ENCODE measurements at places on chromosomes 7 and 10.
A peak's percentile ranks its signal among the peaks of the same experiment; 100 is the strongest.

DNA sequence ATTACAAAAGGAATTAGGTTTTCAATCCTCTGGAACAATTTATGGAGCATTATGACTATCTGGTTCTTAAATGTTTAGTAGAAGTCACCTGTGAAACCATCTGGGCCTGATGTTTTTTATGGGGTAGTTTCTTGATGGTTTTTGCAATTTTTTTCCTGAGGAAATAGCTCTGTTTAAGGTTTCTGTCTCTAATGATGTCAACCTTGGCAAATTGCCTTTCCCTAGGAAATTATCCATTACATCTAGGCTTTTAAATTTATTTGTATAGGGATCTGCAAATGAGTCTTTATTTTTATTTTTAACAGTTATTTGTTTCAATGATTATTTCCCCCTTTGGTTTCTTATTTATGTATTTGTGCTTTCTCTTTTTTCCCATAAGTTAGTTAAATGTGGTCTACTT is 222.8 kb downstream of the GALNT17 start:
- DNase-seq, result peak; percentile 31

GRCh38 chr10:103441206-103441605 is 11.0 kb downstream of the CALHM2 start:
- DNase-seq, result no peak

GRCh38 chr10:130737621-130738020 is 573.9 kb downstream of the TCERG1L start:
- DNase-seq, result no peak

DNA sequence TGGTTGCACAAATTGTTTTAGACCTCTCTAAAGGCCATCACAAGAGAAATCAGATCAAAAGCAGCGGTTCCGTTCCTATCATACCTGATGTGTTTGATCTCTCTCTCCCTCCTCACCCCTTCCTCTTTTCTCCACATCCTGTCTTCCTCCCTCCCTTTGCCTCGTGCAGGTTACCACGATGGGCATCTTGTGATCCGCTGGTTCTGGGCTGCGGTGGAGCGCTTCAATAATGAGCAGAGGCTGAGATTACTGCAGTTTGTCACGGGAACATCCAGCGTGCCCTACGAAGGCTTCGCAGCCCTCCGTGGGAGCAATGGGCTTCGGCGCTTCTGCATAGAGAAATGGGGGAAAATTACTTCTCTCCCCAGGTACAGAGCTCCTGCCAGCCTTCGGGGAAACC is 28.5 kb upstream of the STK17A start:
- no peak for DNase-seq

DNA sequence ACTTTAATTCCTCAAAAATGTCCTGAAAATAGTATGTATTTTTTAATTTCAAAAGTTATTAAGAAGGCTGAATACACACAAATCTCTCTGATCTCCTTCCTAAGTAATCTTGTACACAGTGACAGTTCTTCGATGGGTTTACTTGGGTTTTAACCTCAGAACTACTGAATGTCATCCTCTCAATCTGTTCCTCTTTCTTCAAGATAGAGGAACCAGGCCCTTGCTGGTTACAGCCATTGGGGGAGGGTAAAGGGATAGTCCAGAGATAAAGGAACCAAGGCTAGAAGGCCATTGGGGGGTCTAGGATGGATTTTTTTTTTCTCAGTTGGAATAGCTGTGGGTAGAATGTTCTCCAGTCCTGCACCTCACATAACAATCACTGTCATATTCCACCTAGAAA is 224.9 kb downstream of the SKIDA1 start:
- DNase-seq, result no peak

DNA sequence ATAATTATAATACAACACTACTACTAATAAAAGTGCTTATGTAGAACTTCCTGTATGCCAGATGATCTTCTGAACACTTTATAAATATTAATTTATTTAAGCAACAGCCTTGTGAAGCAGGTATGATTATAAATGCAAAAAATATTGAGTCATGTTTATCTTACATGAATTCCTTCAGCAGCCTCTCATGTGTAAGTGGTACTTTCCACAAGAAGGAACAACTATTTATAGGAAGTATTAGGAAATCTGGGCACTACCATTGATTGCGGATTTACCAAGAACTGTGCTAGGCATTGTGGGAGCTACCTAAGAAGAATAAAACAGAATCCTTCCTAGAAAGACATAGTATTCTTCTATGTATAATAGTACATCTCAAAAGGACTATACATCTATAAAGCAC is 10.7 kb upstream of the STEAP4 start:
- no peak for DNase-seq

DNA sequence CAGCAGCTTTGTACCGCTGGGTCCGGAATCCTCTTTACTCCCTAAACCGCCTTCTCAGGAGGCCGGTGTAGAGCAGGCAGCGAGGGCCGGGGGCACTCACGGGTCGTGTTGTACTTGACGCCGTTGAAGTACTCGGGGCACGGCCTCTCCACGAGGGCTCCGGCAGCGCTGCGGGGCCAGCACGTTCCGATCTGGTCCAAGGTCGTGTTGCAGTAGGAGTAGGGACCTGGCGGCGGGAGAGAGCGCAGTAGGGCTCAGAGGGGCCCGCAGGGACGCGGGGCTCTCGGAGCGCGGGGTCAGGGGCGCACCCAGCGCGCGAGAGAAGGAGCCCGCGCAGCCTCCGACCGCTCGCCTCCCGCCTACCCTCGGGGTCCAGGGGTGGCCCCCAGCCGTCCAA is 443 bp downstream of the CRHR2 start:
- DNase-seq, result no peak

DNA sequence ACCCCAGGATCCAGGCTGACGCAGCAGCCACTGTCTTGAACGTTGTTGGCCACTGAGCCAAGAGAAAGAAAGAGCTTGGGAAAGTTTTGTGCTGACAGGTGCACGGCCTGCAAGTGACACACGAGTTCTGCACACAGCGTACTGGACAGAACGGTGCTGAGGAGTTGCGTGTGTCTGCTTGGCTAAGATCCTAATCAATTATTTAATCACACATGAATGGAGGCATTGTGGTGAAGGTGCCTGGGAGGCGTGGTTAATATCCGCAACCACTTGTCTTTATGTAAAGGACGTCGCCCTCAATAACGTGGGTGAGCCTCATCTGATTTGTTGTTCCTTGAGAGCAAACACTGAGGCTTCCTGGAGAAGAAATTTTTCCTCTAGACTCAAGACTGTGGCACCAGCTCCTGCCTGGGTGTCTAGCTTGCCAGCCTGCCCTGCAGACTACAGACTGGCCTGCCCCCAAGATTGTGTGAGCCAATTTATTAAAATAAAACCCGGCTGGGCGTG is 16.6 kb upstream of the GNA12 start:
- DNase-seq, result peak; percentile 23

- DNase-seq, result no peak
These were observed 2.2 kb downstream of the GSAP start for GRCh38 chr7:77413861-77414424.

DNA sequence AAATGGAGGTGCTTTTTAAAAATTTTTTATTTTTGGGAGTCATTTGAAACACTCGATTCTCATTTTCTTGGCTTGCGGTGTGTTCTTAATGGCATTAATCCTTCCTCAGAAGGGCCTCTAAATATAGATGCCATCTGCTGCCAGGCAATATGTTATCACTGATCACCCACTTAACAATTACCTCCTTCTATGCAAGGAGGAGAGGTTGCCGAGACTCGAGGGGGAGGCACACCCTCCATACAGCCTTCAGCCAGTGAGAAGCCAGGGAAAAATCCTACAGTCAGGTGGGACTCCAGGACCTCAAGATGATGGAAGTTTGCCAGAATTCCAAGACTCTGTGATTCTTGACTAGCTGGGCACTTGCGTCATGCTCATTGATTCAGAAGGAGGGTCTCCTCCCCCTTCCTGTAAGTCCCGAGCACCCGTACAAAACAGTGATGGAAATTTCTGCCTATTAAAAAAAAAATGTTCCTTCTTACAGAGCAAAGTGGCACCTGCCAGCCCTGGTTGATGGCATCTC is 574.5 kb downstream of the TYW1 start:
- DNase-seq, result peak; percentile 12

- DNase-seq, result no peak
These were observed 270.8 kb downstream of the ELFN1 start for GRCh38 chr7:1940863-1941262.

DNA sequence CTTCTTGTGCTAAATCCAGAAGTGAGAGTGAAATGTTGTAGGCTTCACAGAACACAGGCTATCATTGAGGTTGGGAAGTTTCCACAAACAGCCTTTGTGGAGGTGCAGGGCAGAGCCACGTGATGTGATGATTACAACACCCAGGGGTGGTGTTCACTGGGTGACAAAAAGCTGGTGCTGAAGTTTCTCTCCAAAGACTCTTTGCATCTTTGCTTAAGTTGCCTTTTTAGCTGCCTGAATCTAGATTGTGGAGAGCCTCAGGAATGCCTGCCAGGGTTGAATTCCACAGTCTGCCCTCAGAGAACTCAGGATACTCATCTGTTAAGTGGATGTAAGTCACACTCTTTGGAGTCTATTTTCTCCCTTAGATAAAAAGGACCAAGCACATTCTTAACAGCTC is 56.3 kb downstream of the PLXNA4 start:
- DNase-seq, result no peak

GRCh38 chr7:106964466-106964865 is 80.0 kb upstream of the PRKAR2B start:
- DNase-seq, result no peak

GRCh38 chr7:40673285-40673684 is 538.5 kb downstream of the SUGCT start:
- no peak for DNase-seq

DNA sequence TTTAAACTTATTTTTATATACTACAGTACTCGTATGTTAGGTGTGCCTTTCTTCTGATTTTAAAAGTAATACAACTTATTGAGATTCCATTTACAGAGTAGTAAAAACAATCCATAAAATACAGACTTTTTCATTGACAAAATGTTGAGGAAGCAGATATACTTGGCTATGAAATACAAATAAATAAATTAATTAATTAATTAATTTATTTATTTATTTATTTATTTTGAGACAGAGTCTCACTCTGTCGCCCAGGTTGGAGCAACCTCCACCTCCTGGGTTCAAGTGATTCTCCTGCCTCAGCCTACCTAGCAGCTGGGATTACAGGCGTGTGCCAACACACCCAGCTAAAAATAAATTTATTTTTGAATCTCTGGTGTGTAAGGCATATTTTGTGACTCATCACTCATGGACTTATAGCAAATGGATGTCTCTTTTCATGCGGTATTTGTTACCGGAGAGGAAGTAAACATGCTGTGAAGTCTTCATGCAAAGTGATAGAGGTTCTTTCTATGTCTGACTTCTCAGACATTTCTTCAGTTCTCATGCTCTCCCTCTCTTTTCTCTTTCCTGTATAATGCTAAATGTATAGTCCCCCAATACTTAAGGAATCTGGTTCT is 20.2 kb upstream of the SRPK2 start:
- DNase-seq, result no peak

- no peak for DNase-seq
These were observed 28.1 kb upstream of the CREB3L2 start for GRCh38 chr7:138029941-138030340.

DNA sequence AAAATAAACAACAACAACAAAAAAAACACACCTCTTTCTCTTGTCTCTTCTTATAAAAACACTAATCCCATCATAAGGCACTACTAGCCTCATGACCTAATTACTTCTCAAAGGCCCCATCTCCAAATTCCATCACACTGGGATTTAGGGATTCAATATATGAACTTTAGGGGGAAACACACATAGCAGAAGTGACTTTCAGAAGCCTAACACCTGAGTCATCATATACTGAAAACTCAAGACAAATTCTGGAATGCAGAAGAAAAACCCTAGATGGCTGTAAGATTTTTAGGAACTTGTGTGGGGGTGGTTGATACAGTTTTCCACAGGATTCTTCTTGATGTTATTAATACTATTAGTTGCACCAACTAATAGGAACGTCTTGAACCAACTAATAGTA is 33.7 kb upstream of the CSTF2T start:
- DNase-seq, result no peak

DNA sequence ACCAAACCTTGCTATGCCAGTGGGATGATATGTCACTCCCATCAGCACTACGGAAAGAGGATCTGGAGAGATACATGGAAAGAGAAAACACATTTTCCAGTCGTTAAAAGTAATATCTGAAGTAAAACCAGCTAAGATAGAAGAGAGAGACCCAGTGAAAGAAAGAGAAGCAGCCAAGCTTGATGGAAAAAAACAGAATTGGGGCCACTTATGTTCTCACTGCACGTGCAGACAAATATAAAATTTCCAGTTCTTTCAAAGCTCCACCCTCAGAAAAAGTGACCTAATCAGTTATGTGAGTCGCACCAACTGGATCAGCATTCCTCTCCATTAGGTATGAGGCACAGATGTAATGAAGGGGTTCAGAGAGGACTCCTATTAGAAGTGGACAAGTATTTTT is 266.1 kb downstream of the MTERF1 start:
- no peak for DNase-seq

DNA sequence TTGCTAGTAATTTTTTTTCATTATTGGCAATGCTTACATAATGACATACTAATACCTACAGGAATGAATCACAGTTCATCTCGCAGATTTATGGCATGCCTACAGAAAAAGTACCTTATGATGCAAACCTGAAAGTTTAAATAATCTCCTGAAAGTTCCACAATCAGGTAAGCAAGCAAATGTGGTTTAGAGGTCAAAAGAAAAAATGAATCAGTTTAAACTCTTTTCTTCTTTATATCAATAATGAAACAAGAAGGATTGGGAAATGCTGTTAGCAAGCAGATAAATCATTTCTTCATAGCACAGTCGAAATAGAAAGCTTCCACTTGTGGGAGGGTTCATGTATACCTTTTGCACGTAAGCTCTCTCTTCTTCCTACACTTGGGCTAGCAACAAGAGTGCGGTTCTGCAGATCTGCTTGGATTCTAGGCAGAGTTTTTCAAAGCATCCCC is 53.7 kb upstream of the MTPN start:
- DNase-seq, result no peak

- DNase-seq, result no peak
These were observed 33.9 kb downstream of the MYL10 start for GRCh38 chr7:101595246-101595645.

- DNase-seq, result no peak
These were observed 11.1 kb downstream of the SPAG6 start for GRCh38 chr10:22356324-22356873.

- no peak for DNase-seq
These were observed 1232.8 kb downstream of the XPNPEP1 start for GRCh38 chr10:108690530-108690929.

DNA sequence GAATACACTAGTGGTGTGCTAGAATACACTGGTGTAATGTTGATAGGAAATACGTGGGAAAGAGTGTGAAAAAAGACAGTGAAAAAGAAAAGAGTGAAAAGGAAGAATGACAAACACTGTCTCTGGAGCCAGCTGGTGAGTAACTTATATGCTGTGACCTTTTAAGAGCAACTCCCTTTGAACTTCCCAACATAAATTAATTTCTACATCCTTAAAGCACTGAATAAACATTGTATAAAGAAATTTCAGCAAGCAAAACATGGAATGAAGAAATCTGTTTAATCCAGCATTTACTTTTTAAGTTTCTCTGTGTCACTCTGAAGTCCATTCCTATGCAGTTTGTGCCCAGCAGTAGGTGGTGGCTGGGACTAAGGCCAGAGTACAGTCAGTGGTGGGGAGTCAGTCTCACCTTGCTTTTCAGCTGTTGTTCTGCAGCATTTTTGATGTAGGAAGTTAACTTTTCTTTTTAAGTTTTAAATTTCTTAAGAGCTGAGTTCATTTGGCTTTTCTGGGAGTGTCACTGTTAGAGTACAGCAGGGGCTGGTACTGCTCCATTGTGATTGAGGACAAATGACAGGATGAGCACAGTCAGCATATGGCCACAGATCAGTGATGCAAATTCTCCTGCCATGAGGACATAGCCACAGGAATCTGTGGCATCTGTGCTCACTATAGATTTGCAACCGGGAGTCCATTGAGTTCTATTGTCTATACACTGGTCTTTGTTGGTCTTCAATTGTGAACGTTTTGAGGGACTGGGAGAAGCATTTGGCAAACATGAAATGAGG is 321.8 kb downstream of the ZNF248 start:
- no peak for DNase-seq
